Thyroid gland (tissue), 4 donors: ENCODE measurements at places on chromosomes 2 and 18. TPM values are rescaled to one million over a fixed set of nuclear protein-coding genes. Genes with fewer than 3 reads are reported as not detected.

DNA sequence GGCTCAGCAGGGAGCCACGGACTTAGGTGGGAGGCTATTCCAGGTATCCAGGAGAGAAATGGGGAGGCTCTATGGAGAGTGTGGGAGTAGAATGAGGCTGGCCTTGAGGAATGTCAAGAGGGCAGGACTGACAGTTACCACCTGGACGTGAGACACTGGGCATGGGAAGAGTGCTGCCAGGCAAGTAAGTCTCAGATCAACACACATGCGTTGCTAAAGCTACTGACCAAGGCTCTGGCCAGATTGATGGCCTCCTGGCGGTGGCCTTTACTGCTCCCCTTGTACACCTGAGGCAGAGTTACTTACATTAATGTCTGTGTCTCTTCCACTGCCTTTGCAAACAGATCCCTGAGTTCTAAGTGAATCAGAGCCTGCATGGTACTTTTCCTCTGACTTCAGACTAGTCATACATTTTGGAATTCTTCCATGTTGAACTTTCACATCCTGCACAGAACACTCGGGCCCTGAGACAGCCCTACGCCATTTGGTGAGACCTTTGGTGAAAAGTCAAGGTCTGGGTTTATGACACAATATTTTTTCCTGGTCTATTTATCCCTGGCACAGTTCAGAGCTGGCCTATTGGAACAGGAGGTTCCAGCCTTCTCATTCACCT, 398.8 kb upstream of the TRIB2 start:
- no peak for DNase-seq

DNA sequence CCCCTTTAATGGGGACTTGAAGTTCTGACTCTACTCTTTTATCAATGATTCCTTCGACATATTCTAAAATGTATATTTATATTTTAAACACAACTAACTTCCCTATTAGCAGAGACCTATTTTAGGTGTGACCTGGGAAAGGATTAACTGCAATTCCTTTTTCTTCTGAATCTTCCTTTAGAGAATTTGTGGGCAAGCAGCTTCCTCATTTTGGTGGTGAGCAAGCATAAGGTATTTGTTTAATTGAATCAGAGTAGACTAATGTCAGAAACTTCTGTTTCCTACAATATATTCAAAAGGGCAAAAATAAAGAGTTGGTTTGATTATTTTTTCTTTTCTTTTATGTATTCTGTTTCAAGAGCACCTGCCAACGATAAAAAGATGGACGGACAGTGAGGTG, 237.0 kb downstream of the IKZF2 start:
- DNase-seq: no peak

DNA sequence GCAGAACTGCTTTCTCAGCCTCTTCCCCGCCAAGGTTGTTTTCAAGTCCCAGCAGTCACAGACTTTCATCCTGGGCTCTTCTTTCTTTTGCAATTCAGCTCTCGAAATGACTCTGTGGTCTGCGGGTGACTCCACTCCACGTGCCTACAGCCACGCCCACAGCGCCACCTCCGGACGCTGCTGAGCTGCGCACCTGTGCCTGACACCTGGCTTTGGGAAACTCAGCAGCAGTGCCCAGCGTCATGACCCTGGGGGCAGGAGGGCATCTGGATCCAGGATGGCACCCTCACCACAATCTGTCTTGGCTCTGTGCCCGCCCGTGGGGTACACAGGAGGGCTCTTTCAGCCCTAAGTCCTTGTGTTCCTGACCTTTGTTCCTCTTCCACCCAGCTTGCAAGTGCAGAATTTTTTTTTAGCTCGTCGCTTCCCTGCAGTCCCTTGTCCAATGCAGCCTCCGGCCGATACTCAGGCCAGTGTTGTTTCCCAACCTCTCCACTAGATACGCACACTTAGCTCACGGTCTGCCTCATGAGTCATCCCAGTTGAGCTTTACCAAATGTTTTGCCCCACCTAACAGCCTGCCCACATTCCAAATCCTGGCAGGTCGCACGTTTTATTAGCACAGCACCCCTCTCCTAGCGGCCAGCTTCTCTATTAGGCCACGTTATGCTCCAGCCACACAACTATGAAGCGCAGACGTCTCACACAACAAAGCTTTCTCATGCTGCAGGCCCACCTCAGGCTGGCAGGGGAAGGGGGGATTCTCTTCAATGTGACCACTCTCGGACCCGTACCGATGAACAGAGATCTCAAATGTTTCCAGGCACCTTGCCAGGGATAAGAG, 6.5 kb upstream of the CAPN10 start:
- peak; percentile 66 for DNase-seq

DNA sequence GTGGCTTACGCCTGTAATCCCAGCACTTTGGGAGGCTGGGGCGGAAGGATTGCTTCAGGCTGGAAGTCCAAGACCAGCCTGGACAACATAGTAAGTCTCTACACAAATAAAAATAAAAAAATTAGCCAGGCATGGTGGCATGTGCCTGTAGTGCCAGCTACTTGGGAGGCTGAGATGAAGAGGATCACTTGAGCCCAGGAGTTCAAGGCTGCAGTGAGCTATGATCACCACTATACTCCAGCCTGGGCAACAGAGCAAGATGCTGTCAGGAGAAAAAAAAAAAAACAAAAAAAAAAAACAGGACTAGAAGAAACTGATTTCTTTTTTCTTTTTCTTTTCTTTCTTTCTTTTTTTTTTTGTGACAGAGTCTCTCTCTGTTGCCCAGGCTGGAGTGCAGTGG, 13.6 kb downstream of the SPDYA start:
- DNase-seq: no peak

The KCNJ3 gene
- total RNA-seq: not detected

The PRSS56 gene
- total RNA-seq: not detected

The FAM98A gene
- 101 TPM for total RNA-seq

DNA sequence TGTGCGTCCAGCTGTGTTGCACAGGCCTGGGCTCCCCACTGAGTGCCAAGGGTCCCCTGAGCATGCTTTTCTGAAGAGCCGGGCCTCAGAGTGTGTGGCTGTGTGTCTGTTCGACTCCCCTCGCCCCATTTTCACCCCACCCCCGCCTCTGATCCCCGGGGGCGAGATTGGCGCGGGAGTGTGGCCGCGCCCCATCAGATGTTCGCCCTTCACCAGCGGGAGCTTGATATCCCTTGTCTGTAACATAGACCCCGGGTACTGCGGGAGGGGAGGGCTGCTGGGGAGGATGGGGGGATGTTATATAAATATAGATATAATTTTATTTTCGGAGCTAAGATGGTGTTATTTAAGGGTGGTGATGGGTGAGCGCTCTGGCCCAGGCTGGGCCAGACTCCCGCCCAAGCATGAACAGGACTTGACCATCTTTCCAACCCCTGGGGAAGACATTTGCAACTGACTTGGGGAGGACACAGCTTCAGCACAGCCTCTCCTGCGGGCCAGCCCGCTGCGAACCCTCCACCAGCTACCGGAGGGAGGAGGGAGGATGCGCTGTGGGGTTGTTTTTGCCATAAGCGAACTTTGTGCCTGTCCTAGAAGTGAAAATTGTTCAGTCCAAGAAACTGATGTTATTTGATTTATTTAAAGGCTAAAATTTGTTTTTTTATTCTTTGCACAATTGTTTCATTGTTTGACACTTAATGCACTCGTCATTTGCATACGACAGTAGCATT, 1.5 kb downstream of the RHOB start:
- DNase-seq: peak; percentile 13

The KYNU gene
- total RNA-seq: 6.7 TPM

The SPATS2L gene
- 41.7 TPM for total RNA-seq

- no peak for DNase-seq
Observed at GRCh38 chr2:27653397-27653796, 10.0 kb downstream of the SUPT7L start.

The MPP4 gene
- total RNA-seq: not detected

The ERBB4 gene
- 5.5 TPM for total RNA-seq

GRCh38 chr2:33153008-33153407, 206.3 kb downstream of the LTBP1 start:
- no peak for DNase-seq

The IL37 gene
- total RNA-seq: not detected

DNA sequence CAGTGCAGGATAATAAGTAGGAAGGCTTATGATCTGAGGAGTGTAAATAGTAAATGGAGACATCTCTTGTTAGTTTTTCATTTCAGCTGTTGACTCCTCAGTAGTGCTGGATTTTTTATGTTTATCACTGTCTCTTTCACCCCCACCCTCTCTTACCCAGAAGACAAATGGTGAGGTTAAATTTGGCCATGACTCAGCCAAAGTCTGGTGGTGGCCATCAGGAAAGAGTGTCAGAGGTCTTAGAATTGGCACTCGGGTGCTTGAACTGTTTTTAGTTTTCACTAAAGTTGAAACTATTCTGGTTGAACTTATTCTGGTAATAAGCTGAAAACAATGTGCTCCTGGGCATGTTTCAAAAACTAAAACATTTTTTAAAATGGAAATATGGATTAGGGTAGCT, 123.3 kb downstream of the FHOD3 start:
- DNase-seq: no peak

The LYPD6 gene
- 0.33 TPM for total RNA-seq

DNA sequence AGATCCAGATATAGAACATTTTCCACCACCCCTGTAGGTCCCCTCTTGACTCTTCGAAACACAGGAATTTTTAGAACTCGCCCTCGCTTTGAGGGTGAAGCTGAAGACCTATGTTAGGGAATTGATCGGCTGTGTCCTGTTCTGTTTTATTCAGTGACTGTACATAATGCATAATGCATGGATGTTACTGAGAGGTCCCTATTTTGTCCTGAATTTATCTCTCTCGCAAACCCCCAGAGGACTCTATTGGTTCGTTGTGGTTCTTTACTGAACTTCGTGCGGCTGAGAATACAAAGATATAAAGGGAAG, 431 bp upstream of the EIF5B start:
- no peak for DNase-seq

DNA sequence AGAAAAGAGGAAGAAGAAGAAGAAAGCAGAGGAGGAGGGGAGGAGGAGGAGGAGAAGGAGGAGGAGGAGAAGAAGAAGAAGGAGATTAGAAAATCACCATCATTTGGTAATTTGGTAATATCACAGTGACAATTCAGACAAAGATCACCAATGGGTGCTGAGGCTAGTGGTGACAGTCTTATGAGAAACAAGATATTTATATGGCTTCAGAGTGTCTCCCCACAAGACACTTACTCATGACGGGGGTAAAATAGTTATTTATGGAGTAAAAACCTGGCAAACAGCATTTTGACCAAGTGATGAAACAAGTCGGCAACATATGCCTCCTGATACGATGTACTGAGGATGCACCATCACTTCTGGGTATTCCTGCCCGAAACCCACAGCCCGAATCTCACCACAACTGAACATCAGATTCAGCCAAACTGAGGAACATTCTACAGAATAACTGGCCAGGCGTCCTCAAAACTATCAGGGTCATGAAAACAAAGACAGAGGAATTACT, 4.9 kb downstream of the ASPRV1 start:
- DNase-seq: no peak

GRCh38 chr18:42514512-42514911, 559.5 kb downstream of the PIK3C3 start:
- DNase-seq: no peak

GRCh38 chr18:75533950-75534349, 106.4 kb upstream of the SMIM21 start:
- DNase-seq: no peak

GRCh38 chr2:9745153-9745899, 97.9 kb upstream of the TAF1B start:
- DNase-seq: no peak

GRCh38 chr2:205759732-205760131, 77.4 kb downstream of the NRP2 start:
- DNase-seq: no peak

DNA sequence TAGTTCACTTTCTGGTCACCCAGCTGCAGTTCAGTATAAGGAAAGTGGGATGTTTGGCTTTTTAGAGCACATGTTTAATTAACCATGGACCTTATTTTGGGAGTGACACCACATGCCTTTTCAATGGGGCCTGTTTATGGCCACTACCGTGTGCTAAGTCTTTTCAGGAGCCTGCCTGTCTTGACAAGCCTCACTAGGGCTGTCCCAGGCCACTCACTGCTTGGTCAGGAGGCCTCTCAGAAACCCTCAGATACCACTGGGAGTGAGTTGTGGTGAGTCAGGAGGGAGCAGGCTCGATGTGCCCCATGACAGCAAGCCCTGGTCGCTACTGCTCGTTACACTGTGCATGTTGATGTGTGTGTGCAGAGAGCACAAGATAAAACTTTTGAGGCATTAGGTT, 123.0 kb downstream of the MAP4K4 start:
- no peak for DNase-seq

The RIT2 gene
- total RNA-seq: not detected

DNA sequence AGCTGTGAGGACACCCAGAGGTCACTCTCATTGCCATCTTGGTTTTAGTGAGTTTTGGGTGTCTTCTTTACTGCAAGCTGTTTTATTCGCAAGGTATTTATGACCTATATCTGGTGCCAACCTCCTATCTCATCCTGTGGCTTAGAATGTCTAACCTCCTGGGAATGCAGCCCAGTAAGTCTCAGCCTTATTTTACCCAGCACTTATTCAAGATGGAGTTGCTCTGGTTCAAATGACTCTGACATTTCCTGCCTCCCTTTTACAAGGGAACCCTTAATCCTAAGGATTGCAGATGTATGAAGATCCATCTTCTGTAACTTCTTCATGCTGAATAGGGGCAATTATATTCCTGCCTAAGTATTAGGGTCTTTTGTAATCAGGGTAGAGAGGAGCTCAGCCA, 708.0 kb downstream of the TMEM182 start:
- DNase-seq: no peak

- DNase-seq: no peak
Observed at GRCh38 chr2:219782737-219783348, 155.4 kb downstream of the SLC4A3 start.

GRCh38 chr2:85446296-85447221, 28.0 kb downstream of the SH2D6 start:
- DNase-seq: no peak

DNA sequence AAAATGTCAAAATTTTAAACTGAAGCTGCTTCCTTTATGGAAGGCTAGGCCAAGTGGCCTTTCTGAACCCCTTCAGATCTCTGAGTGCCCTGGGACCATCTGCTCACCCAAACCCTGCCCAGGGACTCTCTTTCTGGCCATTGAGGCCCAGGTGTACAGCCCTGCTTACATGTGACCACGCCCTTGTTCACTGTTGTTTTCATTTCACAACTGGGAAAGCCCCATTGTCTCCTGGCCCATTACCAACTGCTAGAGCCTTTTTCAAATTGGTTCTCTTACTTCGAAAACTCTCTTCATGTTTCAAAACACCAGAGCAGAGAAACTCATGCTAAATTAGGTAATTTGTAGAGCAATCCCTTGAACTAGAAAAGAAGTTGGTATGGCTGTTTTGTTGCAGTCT, 219.5 kb upstream of the TANK start:
- peak; percentile 56 for DNase-seq

The PDIA6 gene
- total RNA-seq: 537 TPM

DNA sequence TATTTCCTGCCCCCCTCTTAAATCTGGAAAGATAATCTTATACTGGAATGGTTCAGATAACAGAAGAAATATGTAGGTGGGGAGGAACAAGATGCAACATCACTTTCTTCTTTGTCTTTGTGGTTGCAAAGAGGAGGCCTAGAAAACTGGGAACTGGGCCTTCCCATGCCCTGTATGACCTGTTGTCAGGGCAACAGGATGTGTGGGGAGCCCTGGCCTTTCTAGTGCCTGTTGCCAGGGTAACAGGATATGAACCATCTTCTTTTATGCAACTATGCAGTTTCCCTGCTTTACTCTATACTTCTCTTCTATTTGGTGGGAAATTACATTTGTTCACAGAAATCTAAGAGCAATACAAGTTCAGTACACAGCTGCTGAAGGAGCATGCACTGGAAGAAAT, 79.8 kb upstream of the PDE1A start:
- no peak for DNase-seq

The UGT1A4 gene
- 3.8 TPM for total RNA-seq

- DNase-seq: no peak
Observed at GRCh38 chr18:63186520-63187222, 132.9 kb downstream of the BCL2 start.

The RAX gene
- total RNA-seq: not detected
